Tibial nerve (tissue), 4 donors: ENCODE measurements at places on chromosomes 3 and 15.

- DNase-seq = no peak
Measured at GRCh38 chr3:136535906-136536305, 216.3 kb downstream of the STAG1 start.

DNA sequence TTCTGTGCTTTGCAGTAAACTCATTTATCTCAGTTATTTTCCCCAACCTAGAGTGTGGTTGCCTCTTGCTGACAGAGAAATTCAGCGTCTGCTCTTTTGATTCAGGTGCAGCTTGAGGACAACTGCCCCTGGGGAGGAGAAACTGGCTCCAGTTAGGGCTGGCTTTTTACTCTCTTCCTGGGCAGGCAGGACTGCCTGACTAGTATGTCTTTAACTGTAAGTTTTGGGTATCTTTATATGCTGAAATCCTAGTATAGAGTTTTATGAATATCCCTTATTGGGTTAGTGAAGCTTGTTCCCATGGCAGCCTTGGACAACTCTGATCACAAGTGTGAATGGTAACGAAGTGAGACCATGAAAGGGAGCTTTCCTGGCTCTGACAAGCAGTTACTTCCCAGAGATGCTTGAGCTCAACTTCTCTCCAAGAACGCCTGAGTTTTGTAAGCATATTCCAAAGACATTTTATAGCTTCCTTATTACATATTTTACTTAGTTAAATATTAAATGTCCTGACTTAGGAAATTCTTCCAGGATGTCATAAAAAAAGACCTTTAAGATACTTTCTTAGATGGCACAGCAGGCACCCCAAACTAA is 27.1 kb downstream of the CCNB2 start:
- no peak for DNase-seq

- DNase-seq = no peak
Measured at GRCh38 chr3:53518495-53518981, 24.1 kb downstream of the CACNA1D start.

DNA sequence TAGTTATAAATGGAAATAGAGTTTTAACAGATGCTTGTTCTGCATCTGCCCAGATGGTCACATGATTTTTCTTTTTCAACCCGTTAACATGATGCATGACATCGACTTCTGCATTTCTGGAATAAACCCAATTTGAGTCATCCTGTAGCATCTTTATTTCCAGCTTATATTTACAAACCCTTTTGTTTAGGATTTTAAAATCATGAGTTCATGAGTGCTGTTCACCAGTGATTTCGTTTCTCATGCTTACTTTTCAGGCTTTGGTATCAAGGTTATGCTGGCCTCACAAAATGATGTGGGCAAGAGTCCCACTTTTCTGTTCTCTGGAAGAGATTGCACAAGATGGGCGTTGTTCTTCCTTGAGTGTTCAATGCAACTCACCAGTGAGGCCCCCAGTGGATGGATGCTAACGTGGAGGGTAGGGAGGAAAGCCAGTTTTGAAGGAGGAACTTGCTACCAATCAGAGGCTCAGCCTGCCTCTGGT is 5.2 kb downstream of the HRH1 start:
- peak; percentile 82 for DNase-seq

- no peak for DNase-seq
Measured at GRCh38 chr3:106367496-106367895, 498.7 kb upstream of the CBLB start.

DNA sequence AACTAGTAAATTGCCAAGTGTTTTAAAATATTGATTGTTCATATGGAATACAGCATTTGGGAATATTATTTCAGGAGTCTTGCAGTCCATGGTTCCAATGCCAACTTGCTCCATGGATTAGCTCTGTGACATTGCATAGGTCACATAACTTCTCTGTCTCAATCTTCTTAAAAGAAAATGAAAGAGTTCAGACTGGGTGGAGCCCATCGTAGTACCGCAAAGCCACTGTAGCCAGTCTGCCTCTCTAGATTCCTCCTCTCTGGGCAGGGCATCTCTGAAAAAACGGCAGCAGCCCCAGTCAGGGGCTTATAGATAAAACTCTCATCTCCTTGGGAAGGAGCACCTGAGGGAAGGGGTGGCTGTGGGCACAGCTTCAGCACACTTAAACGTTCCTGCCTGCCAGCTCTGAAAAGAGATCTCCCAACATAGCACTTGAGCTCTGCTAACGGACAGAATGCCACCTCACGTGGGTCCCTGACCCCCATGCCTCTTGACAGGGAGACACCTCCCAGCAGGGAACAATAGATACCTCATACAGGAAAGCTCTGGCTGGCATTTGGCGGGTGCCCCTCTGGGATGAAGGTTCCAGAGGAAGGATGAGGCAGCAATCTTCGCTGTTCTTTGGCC is 168.8 kb upstream of the CNTN4 start:
- no peak for DNase-seq

DNA sequence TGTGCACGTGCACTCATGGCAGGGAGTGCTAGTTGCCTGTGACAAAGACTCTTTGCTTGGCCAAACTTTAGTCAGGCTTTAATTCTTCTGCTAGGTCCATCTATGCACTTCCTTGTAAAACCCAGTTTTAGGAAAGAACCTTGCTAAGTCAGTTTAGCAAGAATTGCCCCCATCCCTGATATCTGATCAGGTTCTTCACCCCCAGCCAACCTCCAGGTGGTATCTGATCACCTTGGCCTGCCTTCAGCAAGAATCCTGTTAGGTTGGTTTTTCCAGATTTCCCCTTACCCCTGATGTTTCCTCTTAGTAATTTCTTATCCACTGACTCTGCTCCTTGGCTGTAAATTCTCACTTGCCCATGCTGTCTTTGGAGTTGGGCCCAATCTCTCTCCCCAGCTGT is 8.4 kb downstream of the HSPBAP1 start:
- no peak for DNase-seq

DNA sequence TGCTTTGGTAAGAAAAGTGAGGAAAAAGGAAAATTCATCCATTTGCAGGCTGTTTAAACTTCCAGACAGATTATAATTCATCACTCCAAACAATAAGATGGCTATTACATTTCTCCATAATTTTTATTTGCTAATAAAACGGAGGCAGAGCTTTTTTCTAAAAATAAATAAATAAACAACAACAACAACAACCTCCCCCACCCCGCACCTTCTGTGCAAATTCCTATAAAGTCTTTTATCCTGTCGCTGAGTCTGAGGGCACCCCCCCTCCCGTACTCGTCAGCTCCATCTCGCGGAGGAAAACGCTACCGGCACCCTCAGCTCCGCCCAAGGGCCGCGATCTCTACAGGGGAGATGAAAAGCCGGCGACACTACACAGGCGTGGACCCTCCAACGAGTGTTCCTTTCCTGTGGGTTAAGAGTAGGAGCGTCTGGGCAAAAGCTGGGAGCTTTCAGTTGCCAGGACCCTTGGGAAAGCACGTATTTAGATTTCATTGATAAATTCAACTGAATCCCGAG is 1.0 kb upstream of the ATP1B3 start:
- peak; percentile 84 for DNase-seq

DNA sequence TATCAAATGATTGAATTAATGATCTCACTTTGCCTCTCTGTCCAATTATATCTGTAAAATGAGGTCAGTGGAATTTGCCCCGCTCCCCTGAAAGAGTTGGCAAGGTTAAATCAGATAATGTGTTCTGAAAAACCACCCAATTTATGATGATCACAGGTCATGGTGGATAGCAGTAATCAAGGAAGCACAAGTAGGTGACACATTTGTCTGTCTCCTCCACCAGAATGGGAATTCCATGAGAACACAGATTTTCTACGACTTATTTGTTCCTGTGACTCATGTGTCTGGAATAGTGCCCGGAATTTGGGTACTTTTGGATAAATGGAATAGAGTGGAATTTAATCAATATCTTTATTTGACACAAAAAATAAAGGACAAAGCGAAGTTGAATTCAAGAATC is 220.9 kb upstream of the SUCLG2 start:
- DNase-seq = no peak
